Lower lobe of right lung (tissue), 2 donors: ENCODE measurements at places on chromosomes 4 and X.

DNA sequence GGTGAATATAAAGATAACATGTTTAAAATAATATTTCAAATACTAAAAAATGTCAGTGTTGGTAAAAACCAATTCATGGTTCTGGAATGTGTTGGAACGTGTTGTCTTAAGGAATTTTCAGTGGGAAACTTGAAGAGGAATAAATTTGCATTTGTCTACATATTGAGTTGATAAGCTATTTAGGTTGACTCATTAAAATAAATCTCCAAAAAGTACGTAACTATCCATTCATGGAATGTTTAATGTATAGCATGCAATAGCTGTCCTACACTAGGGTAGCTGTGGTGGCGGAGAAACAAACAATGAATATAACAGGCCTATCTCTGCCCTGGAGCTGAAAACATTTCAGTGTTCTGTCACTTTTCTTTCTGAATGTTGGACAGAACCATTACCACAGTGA, 20.3 kb downstream of the SHISA3 start:
- DNase-seq: no peak

DNA sequence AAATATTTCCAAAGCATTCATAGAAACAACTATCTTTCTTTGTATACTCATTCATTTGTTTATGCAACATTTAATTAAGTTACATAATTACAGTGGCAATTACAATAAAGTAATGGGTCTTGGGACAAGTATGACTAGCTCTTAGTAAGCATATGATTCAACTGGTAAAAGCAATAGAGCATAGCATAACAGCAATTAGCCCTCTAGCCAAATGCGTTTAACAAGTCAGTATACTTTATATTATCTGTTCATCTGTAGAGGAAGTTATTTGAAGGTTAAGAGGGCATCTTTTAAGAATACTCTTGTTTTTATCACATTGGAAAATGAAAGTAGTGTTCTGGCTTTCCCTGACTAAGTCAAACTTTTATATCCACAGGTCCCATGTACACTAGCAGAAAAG, 198.1 kb upstream of the UGT8 start:
- no peak for DNase-seq

- no peak for DNase-seq
These were observed 38.8 kb upstream of the TADA2B start for GRCh38 chr4:7004331-7004730.

DNA sequence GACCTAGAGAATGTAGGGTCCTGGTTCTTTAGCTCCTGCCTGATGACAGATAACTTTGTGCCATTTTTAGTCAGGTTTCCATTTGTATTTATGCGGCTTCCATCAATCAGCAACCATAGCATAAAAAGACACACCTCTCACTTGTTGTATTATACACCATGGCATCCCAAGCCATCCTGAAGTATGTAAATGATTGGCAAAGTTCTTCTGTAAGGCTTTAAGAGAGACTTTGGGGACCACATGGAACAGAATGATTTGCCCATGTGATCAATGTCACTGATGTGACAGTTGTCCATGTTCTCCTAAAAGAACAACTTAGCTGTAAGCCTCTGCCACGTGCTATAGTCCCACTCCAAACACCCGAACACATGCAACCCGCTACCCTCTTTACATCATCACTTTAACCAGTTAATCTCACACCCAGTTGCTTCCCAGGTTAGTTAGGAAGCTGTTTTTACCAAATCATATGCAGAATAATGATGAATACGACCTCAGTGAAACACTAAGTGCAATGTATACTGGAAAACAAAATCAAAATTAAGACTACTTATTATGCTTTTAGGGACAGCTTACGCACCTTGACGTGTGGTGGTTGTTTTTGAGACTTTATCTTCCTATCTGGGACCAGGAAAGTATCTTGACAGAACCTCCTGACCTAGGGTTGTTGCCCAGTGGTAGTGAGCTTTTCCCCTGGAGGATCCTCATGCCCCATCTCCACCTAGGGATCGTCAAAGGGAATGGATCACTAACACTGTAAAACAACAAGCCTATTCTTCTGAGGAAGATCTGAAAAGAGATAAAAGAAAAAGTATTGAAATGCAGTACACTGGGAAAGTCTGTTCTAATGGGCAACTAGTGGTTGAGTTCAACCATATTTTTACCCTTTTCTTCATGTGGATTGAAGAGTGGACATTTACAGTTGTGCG, 267.8 kb downstream of the CHIC1 start:
- no peak for DNase-seq

DNA sequence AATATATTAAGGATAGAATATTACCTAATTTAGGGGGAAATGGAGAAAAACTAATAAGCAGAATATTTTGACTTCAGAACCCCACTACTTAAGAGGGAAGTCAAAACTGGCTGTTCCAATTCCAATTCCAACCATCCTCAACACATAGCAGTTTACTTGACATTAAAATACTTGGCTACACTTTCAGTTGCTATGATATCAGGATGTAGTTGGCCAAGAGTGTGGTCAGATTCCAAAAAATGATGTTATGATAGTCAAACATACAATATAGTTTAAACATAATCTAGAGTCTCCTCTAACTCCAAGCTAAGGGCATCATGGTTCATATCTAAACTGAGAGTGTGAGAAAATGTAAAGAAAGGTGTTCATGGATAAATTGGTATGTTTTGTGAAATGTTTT, 16.5 kb upstream of the SMIM14 start:
- DNase-seq: no peak

DNA sequence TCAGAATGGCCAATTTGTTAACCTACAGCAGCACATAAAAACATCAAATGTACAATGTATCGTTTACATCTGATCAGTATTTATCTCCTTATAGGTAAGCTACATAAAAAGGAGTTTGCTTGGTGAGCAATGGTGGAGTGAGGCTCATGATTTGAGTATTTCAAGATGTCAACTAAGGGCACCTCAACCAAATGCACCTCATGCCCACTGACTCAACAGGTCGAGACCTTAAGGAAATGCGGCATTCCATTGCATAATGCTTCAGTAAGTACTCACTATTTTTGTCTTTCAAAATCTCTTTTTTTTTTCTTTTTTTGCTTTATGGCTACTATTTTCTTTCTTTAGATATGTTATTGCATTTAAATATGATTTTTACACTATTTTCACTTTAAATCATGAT, 181.0 kb upstream of the TLL1 start:
- no peak for DNase-seq

DNA sequence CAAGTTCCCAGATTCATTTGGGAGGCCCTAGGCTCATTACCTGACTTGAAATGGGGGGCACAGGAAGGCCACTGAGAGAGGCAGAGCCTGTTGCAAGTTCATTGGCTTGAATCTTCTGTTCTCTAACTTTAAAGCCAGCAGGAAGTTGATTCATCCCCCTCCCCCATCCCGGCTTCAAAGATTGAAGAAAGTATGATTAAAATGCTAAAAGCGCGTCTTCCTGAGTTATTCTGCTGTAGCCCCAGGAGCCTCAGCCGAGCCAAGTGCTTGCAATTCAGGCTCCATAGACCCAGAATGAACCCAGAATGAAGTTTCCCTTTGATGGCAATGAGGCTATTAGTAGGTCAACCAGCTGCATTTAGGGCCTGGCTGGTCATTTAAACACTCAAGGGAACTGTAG, 14.7 kb downstream of the CHST7 start:
- DNase-seq: no peak

GRCh38 chrX:68703369-68703768, 55.9 kb downstream of the STARD8 start:
- DNase-seq: no peak

- DNase-seq: no peak
These were observed 125.4 kb upstream of the CHRDL1 start for GRCh38 chrX:110920991-110921390.

DNA sequence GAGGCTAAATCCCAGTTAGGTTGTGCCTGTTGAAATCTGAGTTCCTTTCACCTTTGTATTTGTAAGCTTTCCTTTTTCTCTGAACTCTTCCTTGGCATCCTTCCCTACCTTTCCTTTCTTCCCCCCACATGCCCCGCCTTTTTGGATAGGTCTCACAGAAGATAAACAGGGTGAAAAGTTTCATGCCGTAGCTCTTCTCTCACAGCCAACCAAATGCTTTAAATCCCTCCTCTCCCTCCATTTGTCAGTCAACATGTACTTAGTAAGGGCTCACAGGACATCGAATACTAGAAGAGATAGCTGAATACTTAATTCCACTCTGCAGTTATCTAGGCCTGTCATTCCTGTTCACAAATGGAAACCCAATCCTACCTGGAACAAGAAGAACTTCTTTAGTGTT, 107.1 kb upstream of the BMPR1B start:
- no peak for DNase-seq

- DNase-seq: no peak
These were observed 1.3 kb downstream of the WDR1 start for GRCh38 chr4:10115271-10115796.

GRCh38 chr4:133524369-133524768, 375.3 kb downstream of the PCDH10 start:
- DNase-seq: no peak

GRCh38 chrX:132040066-132040465, 17.0 kb downstream of the STK26 start:
- no peak for DNase-seq

- no peak for DNase-seq
These were observed 315.0 kb downstream of the AFF2 start for GRCh38 chrX:148815218-148815961.

GRCh38 chr4:54209617-54210016, 19.5 kb upstream of the PDGFRA start:
- no peak for DNase-seq

- no peak for DNase-seq
These were observed 113.0 kb downstream of the IQCM start for GRCh38 chr4:149702414-149703293.

GRCh38 chr4:161448550-161449180, 715.1 kb downstream of the FSTL5 start:
- DNase-seq: no peak

GRCh38 chrX:12811658-12812057, 20.4 kb downstream of the PRPS2 start:
- DNase-seq: no peak

DNA sequence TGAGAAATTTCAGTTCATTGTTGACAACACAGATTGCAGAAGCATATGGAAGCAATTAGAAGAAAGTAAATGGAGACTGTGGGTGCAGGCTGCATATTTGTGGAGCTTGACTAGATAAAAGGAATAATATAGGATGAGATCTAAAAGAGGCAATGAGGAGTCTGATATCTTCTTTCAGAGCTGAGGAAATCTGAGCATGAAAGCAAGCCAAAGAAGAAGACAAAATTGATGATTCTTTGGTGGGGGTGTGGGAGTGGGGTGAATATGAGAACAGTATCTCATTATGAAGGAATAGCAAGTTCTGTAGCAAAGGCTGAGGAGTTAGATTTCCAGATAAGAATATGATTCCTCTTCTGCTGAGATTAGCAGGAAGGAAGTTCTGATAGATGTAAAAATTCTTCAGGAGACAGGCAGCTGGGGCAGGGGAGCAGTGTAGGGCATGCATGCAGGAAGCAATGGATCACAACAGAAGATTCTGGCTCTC, 6.1 kb upstream of the PDHA2 start:
- DNase-seq: no peak

DNA sequence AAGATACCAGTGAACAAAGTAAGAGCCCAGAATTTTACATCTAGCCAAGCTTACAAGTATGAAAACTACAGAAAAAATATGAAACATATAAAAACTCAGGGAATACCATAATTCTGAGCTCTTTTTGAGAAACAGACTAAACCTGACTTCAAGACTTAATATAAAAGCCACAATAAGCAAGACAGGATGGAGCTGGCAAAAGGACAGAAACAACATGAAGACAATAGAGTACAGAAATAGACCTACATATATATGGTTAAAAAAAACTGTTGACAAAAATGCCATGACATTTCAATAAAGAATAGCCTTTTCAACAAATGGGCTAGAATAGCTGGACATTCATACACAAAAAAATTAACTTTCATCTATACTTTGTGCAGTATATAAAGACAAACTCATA, 49.4 kb downstream of the UBA6 start:
- no peak for DNase-seq

DNA sequence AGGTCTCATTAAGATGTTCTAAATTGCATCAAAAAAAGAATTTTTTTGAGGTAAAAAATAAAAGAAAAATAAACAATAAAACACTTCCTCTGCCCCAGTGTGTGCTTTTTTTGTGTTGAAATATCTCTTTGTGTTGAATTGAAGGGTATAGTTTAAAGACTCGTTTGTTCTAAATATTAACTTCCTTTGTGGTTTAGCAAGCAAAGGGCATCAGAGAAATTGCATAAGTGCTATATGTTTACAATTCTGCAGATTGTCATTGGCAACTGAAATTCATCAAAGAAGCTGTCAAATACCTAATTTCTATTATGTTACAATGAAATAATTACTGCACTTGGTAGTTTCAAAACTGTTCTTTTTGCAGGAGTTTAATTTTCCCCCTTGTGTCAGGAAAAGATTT, 260.5 kb downstream of the DKK2 start:
- no peak for DNase-seq

- DNase-seq: no peak
These were observed 821.2 kb downstream of the ARAP2 start for GRCh38 chr4:35423104-35423503.

GRCh38 chr4:15738877-15739276, 36.0 kb downstream of the BST1 start:
- DNase-seq: no peak

GRCh38 chrX:97096385-97096784, 212.7 kb downstream of the RPA4 start:
- DNase-seq: no peak

- no peak for DNase-seq
These were observed 39.5 kb downstream of the EFNB1 start for GRCh38 chrX:68868316-68868715.

DNA sequence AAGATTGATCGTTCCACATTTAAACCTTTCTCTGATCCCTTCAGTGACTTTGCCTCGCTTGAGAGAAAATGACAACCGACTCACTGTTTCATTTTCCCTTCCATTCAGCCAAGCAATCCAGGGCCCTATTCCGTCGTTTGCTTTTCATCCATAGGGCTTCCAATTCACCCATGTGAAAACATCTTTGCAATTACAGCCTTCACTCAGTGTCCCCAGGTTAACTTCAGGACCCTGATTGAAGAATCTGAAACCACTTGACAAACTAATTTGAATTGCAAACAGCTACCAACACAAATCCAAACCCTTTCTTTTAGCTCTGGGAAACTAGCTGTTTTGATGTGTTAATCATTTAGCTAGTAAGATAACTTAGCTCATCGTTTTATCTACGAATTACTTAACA, 120.2 kb upstream of the FAM9C start:
- DNase-seq: no peak

DNA sequence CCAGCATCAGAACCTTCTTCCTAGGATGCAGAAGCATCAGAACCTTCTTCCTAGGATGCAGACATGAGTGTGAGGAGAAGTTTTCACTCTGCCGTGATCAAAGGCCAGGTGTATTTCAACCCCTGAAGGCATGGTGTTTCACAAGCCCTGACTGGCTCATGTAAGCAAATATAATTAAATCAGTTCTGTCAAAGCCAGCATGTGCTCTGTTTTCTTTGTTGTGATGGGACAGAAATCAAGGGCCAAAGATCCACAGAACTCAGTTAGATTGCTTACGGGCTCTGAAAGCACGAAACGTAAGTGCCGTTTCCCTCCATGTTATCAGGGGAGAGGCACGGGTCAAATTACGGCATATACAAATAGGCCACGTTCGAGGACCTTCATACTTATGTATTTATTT, 32.0 kb upstream of the CLDN24 start:
- no peak for DNase-seq
